ENCODE measurements at places on chromosomes 2 and 18. TPM values are rescaled to one million over a fixed set of nuclear protein-coding genes. Genes with fewer than 3 reads are reported as not detected.

MC2R gene
- not detected for total RNA-seq

OR6B2 gene
- not detected for total RNA-seq

- DNase-seq: no peak
Observed at GRCh38 chr2:221606424-221606823, 34.3 kb upstream of the EPHA4 start.

DNA sequence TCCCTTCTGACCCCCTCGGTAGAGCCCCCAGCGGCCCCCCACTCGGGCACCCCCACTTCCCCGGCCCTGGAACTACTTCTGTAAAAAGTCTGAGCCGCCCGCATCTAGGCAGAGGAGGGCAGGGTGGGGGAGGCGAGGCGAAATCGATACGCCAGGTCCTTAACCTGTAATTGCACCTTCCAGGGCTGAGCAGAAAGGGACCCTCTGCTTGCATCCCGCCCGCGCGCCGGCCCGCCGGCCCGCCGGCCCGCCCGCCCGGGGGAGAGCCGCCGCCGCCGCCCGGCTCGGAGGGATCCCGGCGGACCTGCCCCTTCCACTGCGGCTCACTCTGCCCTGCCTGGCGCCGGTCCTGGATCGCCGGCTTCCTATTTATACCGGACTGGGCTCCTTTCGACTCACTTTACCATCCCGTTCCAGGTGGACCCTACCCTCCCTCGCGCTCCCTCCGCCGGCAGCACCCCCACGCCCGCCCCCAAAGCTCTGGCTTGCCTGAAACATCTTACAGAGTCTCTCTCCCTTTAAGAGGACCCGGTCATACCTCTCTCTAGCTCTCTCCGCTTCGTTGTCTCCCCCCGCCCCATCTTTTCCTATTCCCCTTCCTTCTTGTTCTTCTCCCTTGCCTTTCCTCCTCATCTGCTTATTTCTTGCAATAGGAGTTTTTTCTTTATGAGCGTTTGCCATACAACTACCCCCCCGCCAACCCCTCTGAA is 797 bp downstream of the KLHL14 start:
- no peak for DNase-seq

DNA sequence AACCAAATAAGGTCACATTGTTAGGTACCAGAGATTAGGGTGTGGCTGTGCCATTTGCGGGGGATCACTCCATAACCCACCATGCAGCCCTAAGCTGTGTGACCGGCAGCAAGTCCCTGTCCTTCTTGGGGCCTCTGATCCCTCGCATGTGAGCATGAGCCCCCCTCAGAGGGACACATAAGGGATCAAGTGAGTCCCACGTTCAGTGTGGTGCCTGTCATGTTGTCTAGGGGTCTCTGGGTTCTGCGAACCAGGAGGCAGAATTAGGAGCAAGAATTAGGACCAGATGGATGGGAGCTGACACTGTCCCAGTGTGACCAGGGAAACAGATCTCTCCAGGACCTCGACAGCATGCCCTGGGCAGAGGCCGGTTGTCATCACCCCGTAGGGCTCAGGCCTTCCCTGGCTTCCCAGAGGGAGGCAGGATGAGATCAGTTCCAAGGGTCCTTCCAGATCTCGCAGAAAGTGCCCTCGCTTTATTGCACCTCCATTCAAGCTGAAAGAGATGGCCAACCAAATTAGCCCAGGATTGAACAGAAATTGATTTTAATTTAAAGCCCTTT is 113.2 kb upstream of the OTOS start:
- no peak for DNase-seq

GRCh38 chr2:78845664-78846185 is 179.8 kb upstream of the REG3G start:
- DNase-seq: no peak

DNA sequence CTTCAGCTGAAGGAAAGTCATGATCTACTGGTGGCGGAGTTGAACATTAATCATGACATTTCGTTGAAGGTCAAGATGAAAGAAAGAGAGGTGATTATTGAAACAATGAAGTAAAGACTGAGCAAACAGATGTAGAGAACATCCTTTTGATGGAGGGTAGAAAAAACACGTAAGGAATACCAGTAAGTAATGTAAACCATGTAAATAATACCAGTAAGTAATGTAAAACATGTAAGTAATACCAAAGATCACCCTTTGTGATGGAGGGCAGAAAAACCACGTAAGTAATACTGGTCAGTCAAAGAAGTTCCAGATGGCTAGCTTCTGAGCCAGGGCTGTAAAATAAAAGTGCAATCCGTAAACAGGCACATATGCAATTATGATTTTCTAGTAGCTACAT is 1387.7 kb downstream of the SUCLG1 start:
- no peak for DNase-seq

- no peak for DNase-seq
Observed at GRCh38 chr2:210459880-210460279, 16.7 kb downstream of the LANCL1 start.

DNA sequence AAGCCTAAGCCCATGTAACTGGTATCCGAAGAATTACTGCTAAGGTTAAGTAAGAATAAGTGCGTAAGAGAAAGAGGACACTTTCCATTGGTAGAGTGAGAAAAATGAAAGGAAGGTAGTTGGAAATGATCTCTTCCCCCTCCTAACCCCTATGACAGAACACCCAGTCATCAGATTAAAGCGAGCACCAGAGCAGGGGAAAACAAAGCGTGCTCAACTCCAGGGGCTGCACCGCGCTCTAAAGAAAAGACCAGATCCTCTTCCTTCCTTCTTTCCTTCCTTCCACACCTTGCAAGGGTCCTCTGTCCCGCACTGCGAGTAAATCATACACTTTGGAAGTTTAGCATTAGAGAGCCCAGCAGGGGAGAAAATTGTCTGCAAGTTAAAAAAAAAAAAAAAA is 971 bp upstream of the CDH7 start:
- DNase-seq: no peak

- peak; percentile 80 for DNase-seq
Observed at GRCh38 chr2:134118279-134119116, 135.4 kb upstream of the MGAT5 start.

DNA sequence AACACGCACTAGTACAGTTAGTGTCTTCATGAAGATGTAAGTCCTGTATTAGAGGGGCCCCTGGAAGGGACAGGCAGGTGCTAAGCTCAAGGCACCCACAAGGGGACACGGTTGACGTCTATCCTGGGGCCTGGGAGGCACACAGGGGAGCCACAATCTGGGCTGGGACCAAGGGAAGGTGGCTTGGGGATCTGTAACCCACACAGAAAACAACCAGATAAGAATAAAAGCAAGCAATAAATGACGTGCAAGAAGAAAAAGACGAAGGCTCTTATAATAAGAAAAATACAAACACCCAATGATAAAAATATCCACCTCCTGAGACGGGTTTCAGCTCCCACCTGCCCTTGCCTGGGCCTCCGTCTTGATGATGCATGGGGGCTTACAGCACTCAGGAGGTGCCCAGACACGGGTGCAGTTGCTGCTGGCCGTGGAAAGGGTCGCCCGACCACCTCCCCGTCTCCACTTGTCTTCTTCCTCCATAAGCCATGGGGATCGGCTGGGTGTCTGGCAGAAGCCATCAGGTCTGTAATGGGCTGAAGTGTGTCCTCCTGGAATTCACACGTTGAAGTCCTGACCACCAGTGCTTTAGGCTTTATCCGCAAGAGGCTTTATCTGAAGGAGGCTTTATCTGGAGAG is 73.9 kb downstream of the TWIST2 start:
- no peak for DNase-seq

GRCh38 chr18:13216711-13217465 is 1.7 kb upstream of the LDLRAD4 start:
- peak; percentile 64 for DNase-seq

DNA sequence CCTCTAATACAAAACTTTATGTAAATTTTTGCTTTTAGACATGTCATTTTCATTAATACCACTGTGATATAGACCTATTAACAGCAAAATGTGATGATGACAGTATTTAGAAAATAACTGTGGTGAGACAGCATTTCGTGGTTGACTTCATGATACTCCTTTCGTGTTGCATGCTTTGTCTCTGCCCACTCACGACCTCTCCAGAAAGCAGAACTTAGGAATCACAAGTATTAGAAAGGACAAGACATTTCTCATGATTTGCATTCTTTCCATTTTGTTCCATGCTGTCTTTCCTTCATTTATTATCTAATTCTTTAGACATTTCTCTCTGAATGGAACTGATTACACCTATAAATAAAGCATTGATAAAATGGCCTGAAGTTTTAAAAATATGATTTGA is 85.2 kb upstream of the POU3F3 start:
- DNase-seq: no peak

- no peak for DNase-seq
Observed at GRCh38 chr18:44828080-44828479, 147.4 kb downstream of the SETBP1 start.

DNA sequence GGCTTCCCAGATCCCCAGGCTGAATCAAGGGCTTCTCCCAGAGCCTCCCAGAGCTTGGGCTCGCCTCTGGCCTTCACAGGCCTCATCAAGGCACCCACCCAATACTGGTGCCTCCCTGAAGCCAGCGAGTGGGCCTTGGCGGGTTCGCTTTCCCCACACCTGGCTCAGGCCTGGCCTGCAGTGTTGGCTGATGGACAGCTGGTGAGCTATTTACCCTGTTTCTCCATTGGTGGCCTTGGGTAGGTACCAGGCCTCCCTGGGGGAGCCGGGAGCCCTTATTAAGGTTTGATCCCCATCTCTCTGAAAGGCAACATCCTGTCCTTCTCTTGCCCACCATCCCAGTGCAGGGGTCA is 18.2 kb upstream of the DUSP2 start:
- DNase-seq: no peak

- DNase-seq: no peak
Observed at GRCh38 chr2:237432484-237433092, 18.6 kb upstream of the COL6A3 start.

GRCh38 chr2:139825726-139826125 is 1045.5 kb upstream of the NXPH2 start:
- DNase-seq: no peak

- no peak for DNase-seq
Observed at GRCh38 chr2:2016651-2017311, 272.5 kb upstream of the PXDN start.

DNA sequence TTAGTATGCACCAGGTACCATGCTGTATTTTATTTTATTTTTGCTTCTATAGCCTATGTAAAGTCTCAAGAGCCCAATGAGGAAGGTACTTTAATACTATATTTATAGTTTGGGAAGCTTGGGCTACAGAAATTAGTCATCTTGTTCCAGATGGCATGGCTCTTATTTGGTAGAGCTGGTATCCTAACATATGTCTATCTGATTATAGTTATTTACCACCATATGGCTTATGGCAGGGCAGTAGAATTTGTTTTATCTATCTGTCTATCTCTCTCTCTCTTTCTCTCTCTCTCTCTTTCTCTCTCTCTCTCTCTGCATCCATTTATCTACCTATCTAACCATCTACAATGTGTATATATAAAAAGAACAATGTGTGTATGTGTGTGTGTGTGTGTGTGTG is 1293.7 kb upstream of the SLC39A10 start:
- no peak for DNase-seq

Data from left lobe of liver (tissue), 2 donors.